ENCODE measurements at places on chromosomes 6 and 20.

DNA sequence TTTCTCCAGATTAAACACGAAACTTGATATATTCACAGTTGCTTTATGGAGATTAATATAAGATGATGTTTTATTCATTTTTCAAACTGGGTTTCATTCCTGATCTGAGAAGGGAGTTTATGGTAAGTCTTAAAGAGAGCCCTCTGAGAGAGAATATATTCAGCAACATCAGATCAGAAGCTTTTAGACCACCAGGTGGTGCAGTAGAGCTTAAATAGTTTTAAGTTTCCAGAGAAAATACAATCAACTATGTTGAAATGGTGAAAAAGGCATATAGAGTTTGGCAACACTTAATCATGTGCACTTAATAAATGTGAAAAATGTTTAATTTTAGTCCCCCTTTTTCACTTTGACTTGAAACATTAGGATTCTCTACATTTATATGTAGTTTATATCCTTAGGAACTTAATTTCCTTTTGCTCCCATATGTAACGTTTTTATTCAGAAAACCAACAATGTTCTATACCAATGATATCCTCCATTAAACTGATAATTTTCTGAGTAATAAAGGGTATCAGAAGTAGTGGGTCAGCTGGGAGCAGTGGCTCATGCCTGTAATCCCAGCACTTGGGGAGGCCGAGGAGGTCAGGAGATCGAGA, 86.4 kb upstream of the CLDN20 start:
- no peak for DNase-seq

- DNase-seq = no peak
These were observed 12.5 kb downstream of the RPS6KA2 start for GRCh38 chr6:166614589-166614988.

GRCh38 chr20:54015496-54015895, 54.9 kb downstream of the BCAS1 start:
- DNase-seq = no peak

GRCh38 chr6:37201726-37202125, 31.8 kb downstream of the PIM1 start:
- DNase-seq = no peak

- DNase-seq = no peak
These were observed 74.0 kb downstream of the MRPL14 start for GRCh38 chr6:44053106-44053756.

GRCh38 chr6:78594668-78595066, 272.7 kb upstream of the IRAK1BP1 start:
- no peak for DNase-seq

DNA sequence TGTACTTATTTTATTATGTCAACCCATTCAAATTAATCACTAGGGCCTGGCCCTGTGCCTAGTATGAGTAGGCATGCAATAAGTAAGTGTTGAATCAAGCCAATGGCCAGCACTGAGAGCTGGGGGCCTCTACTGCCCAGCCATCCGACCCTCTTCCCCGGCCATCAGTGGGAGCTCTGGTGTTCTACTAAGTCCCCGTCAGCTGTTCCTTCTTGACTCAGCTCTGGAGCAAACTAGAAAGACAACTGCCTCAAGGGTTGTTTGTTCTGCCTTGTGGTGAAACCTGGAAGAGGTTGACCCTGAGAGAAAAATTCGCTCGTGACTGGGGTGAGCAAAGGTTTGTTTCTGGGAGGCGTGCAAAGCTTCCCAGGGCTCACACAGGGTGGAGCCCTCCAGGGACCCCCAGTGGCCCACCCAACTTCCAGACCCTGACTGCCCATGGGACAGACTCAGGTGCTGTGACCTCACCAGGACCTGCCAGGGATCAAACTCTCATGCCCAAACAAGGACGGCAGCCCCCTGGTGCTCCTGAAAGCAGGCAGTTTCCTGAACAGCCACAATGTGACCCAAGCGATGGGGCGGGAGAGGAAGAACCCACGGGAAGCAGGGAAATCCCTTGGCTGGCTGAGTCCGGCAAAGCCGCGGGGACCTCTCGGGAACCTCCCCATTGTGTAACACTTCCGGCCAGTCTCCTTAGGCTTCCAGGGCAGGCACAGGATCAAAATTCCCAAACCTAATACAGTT, 50.4 kb downstream of the BANF2 start:
- DNase-seq = peak; percentile 53
